Lung (tissue), 17 donors: ENCODE measurements at places on chromosomes 11 and 22. TPM values are rescaled to one million over a fixed set of nuclear protein-coding genes. Genes with fewer than 3 reads are reported as not detected.

The BTBD18 gene
- not detected for total RNA-seq

The KLHDC7B gene
- 1.0 TPM for total RNA-seq

The UBQLNL gene
- total RNA-seq = 0.85 TPM

The HYLS1 gene
- 2.4 TPM for total RNA-seq

The MAP6 gene
- total RNA-seq = 17.8 TPM

The PYGM gene
- 3.8 TPM for total RNA-seq
